ENCODE measurements at places on chromosomes 4 and X.

DNA sequence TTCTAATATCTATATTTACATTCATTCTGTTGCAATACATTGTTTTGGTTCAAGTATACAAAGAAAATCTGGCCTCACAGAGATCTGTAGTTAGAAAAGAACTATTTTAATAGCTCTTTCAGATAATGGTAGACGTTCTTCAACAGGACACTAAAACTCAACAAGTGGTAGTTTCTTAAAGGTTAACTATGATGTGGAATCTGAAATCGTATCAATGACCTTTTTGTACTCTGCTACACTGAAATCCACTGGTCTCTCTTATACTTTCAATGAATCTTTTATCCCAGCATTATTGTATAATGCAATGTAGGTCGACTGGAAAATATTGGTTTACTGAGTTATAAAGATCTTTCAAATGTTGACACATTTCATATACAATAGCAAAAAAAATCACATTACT, 12.7 kb downstream of the TMEM185A start:
- DNase-seq = no peak

DNA sequence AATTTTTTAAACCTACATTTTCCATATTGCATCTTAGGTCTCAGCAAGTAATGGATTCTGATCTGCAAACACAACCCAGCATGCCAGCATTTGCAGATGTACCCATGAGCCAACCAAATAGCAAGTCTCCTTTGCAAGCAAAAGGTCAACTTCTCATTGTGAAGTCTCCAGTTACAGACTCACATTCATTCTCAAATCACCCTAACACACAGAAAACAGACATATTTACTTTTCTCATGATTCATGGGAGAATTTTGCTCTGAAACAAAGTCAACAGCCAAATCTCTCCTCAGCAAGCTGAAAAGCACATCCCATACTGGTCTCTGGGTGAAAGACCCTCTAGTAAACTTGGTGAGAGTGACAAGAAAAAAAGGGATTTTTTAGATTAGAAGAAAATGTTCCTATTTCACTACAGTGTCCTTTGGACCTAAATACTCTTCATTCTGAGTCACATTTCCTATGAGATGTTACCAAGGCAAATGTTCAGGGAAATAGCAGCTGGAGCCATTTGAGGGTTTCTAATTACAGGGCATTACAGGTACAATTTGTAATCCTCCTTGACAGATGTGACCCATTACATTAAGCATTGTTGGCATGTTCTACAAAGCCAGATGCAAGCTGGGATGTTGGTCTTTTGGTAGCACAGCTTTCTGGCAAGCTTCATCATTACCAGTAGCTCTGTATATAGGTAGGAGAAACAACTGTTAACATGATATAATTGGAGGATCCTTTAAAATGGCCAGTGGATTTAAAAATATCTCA, 383.3 kb downstream of the SMARCA1 start:
- DNase-seq = no peak

DNA sequence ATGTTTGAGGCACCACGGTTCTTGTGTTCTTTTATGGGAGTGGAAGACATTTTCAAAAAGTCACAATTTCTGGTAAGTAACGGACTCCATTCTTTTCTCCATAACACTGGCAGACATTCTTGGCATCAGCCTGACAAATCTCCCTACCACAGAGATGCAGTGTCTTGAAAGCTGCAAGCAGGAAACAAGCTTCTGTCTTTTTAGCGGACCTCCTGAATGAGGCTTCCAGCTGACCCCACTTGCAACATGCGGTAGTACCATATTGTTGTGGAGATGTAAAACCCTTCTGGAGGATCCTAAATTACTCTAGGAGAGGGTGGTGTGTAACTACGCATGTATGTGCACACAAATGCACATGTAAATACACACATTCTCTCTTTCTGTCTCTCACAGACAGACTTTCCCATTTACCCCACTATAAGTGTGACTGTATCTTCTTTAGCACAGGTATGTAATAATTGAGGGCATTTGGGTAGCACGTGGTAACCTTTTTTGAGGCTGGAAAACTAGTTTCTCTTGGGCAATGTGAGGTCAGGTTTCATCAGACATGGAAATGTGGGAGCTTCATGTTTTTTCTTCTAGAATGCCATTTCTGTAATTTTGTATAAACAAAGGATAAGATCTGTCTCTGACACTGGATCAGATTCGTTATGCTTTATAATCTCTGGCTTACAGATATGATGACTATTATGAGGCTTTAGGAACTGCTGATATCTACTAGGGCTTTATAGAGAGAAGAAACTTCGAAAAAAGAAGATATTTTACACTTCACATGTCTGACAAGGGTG, 130.1 kb downstream of the MGST2 start:
- no peak for DNase-seq

DNA sequence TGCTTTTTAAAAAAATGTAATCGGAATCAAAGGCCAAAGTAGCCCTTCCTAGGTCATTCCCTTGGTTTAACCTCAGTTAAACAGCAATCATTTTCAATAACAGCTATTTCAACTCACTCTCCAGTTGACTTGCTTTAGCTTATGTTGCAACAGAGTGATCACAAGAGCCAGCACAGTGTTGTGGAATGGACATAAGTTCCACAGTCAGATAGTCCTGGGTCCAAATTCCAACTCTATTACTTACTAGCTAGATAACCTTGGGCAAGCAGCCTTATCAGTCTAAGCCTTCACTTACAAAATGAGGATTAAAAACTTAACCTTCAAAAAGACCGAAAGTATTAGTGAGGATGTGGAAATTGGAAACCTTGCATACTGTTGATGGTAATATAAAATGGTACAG, 9.2 kb upstream of the GPC3 start:
- no peak for DNase-seq

GRCh38 chr4:6121941-6122340, 78.4 kb downstream of the JAKMIP1 start:
- no peak for DNase-seq

DNA sequence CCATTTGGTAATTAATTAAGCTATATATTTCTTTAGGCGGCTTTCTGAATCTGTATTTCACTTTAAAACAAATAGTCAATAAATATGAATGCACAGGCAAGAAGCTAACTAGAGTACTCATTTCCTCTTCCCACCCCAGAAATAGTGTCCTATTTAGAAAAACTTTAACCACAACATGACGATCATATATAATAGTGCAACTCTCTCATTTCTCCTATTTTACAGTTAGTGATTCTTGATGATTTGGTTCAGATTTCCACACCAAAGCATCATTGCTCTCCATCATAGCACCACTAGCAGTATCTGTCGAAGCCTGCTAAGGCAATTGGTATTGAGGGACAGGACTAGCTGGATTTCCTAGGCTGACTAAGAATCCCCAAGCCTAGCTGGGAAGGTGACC, 184.0 kb upstream of the GALNTL6 start:
- no peak for DNase-seq

DNA sequence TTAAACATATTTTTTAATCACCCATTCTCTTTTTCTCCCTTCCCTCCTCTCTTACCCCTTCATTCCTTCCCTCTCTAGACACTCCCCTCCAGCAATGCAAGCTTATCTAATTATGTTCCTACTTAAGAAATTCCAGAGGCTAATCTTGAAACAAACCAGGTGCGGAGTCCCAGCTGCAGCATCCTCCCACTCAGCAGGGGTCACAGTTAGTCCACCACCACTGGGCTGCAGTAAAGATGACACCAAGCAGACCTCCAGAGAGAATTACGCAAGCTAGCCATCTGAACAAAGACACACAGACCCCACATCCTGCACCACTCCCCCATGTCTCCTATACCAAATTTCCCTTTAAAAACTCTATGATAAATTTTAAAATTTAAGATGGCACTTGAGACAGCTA, 13.9 kb upstream of the SEC24B start:
- no peak for DNase-seq

- no peak for DNase-seq
Measured at GRCh38 chr4:87304745-87305432, 17.8 kb downstream of the HSD17B13 start.

DNA sequence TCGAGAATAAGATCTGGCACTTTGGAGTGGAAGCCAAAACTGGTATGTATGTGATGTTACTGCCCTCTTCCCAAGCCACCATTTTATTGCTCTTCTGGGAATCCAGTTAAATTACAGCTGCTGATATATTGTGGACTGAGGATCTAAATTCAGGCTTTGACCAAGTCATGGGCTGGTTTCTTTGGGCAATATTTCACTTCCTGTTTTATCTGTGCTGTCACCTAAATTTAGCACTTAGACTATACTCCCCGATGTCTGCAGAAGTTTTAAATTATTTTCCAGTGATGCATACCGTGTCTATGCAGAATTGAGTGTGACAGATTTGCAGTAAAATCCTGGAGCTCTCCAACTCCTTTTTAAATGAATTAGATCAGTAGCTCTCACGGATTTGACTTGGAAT, 100.0 kb downstream of the TEX13A start:
- DNase-seq = no peak

- no peak for DNase-seq
Measured at GRCh38 chr4:12120968-12121367, 692.3 kb upstream of the HS3ST1 start.

DNA sequence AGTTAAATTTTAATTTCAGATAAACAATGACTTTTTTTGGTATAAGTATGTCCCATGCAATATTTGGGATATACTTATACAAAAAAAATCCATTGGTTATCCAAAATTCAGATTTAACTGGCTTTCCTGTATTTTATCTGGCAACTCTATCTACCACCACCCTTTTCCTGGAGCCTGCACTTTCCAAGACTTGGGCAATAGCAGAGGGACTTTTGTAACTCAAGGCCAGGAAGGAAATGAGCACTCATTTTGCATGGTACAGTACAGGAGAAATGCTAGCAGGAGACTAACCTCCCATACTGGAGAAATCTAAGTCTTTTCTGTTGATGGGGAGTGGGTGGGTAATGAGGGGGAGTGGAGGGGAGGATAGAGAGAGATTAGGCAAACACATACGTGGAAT, 37.7 kb upstream of the PLAC1 start:
- no peak for DNase-seq

GRCh38 chr4:8402640-8403039, 37.9 kb downstream of the ACOX3 start:
- no peak for DNase-seq

GRCh38 chrX:114344756-114345349, 239.0 kb upstream of the HTR2C start:
- DNase-seq = no peak

DNA sequence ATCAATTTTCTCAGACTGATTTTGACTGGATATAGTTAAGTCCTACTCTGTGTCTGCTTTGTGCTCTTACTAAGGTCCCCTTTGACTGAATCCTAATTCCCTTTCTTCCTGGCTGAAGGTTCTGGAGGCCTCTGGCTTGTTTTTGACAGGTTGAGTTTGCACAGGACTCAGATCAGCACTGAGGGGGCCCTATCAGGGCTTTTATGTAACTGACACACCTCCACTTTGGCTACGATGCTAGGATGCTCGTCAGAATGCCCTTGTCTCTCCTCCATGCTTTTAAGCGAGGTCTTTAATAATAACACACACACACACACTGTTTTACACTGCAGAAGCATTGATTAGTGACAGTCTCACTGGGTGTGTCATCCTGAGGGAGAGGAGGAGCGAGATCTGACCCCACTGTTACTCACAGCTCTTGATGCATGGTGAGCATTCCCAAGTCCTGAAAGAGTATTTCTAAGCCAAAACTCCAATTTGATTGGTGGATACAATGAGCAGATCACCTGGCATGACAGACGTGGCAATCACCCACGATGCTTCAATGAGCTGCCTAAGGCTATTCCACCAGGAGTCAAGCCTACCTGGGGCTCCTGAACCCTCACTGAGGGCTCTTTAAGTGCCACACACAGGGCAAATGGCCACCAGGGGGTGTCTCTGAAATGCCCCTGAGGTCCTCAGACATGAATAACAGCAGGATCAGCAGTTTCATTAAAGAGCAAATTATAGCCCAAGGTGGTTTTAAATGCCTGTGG, 130.4 kb upstream of the CPEB2 start:
- DNase-seq = no peak

- DNase-seq = no peak
Measured at GRCh38 chrX:33053001-33053400, 158.3 kb downstream of the DMD start.

DNA sequence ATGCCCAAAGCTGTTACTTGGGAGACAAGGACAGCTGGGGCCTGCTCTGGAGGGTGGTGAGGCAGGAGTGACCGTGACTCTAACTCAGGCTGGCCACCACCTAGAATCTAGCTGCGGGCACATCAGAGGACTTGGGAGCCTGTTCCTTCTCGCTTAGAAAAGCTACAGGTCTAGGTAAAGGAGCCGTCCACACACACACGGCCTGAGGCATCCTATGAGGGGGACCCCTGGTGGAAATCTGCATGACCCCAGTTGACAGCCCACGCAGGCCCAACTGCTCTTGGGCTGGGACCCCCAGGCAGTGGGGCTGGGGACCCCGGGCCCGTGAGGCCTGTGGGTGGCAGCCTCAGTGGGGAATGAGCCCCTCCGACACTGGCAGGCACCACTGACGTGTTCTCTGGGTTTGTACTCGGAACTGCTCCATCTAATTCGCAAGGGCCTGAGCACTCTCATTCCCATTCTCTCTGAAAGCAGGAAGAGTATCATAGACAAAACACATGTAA, 75.6 kb downstream of the ACOX3 start:
- no peak for DNase-seq

- DNase-seq = no peak
Measured at GRCh38 chr4:184167576-184167975, 50.1 kb downstream of the ENPP6 start.

DNA sequence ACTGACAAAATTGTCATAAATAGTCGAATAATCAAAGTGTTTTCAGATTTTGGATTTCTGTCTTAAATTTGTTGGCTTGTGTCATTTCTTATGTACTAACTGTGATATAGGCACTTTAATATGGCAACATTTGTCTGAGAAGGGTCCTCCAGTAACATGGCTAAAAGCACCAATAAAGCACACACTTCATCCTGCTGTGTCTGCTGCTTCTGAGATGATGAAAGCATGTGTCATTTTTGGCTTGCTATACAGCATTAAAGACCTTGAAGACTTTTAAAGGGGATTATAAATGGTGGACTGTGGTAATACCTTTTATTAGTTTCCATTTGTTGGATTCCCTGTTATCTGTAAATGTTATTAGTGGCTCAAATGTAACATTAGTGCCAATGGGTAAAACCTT, 551.8 kb upstream of the GRID2 start:
- DNase-seq = no peak

DNA sequence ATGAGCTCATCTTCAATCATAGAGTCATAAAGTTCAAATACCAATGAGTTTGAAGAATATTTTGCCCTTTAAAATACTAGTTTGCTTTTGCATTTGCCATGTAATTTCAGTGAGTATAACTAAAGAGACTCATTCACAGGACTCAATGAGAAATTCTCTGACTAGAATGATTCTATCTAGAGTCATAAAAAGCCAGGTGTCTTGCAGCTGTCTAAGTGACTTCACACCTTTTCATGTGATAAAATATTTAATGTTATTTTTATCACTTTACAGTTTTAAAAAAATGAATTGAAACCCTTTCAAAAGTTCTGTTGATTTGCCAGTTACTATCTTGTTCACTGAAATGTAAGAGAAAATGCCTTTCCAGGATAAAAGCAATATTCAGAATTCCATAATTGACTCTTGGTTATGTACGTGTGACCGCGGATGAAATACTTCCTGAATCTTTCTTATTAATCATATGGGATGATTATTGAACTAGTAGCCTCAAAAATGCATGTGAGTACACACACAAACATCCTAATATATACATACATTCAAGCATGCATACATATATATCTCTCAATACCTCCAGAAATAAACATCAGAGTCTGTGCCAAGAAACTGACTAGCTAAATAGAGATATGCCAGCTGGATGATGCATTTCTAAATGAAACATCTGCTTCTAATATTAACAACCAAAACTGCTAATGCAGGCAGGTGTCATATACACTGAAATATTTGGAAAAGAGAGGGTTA, 87.0 kb downstream of the GABRB1 start:
- no peak for DNase-seq

- DNase-seq = no peak
Measured at GRCh38 chr4:38677441-38677840, 13.4 kb downstream of the KLF3 start.
